ENCODE measurements at places on chromosomes 4 and X.

- no peak for DNase-seq
Measured at GRCh38 chrX:101362757-101363156, 14.2 kb upstream of the TIMM8A start.

- DNase-seq: no peak
Measured at GRCh38 chr4:31080887-31081286, 360.7 kb downstream of the PCDH7 start.

GRCh38 chrX:154534526-154535322, 11.9 kb downstream of the G6PD start:
- peak; percentile 96 for DNase-seq

DNA sequence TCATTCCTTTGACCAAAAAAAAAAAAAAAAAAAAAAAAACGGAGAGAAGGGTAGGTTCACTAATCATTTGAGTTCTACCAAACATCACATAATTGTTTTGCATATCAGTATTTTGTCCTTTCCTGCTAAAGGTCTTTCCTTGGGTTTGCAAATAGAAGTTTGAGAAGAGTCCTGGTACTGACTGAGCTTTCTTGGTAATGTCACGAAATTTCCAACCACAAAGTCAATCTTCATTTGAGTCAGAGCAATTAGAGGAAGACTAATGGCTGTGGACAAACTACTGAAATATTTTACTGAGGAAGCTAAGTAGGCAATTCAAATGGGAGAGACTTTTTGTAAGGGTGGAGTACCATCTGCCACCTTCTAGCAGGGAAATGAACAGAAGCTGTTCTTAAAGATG, 21.7 kb upstream of the CD40LG start:
- no peak for DNase-seq

- no peak for DNase-seq
Measured at GRCh38 chrX:136647677-136648360, at the start of gene CD40LG. Gene CD40LG (plus strand): TSS chrX:136648158. CDS start chrX:136648249, 91 bp downstream.

All from activated T-cell treated with anti-CD3 and anti-CD28 coated beads, Interleukin-2, amount 50 U/mL, for 24 hours (primary cell).